Caco-2 (cell line): ENCODE measurements at places on chromosomes 12 and 14. TPM values are rescaled to one million over a fixed set of nuclear protein-coding genes. Genes with fewer than 3 reads are reported as not detected.

- DNase-seq: no peak
These were observed 161.4 kb downstream of the ADGRD1 start for GRCh38 chr12:131114942-131115584.

GRCh38 chr12:80282761-80283160 is 161.3 kb upstream of the PTPRQ start:
- no peak for DNase-seq

GRCh38 chr12:48145981-48146380 is 11.3 kb downstream of the ASB8 start:
- no peak for DNase-seq

MAGOHB gene
- 134 and 137 TPM in 2 replicates for total RNA-seq

RABGGTA gene
- total RNA-seq: 27.1 and 30.4 TPM in 2 replicates

DNA sequence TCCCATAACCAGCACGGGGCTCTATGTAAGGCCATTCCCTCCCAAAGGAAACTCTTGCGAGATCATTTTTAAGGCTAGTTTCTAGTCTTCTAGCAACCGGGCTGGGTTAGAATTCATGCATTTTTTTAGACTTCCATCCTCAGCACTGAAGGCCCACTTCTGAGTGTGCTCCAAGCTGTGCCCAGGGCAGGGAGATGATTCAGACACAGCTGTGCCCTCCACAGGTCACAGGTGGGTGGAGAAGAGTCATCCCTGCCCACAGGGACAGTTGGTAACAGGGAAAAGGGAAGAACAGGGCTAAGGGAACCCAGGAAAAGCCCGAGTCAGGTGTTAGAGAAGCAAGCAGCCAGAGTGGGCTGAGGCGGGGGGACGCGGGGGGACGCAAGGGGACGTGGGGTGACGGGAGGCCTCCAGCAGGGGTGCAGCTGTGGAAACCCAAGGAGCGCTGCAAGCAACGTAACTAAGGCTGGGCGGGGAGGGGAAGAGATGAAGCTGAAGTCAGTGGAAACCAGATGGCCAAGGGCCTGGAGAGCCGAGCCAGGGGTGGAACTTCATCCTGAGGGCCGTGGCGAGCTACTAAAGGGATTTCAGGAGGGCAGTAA is 27.2 kb upstream of the PPP2R5C start:
- no peak for DNase-seq

- no peak for DNase-seq
These were observed 6.3 kb downstream of the FLRT2 start for GRCh38 chr14:85535991-85536832.

DNA sequence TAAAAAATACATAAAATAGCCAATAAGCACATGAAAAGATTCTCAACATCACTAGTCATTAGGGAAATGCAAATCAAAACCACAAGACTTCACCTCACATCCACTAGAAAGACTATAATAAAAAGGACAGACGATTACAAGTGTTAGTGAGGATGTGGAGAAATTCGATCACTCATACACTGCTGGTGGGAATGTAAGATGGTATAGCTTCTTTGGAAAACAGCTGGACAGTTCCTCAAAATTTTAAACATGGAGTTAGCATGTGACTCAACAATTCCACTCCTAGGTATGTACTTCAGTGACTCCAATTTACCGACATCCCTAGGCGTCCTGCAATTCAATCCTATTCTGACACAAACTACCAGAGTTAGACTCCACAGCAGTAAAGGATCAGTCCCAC is 13.7 kb downstream of the TRIM9 start:
- DNase-seq: no peak

GRCh38 chr12:95126736-95127135 is 53.3 kb upstream of the NR2C1 start:
- no peak for DNase-seq

GRCh38 chr12:92614502-92614901 is 88.3 kb upstream of the PLEKHG7 start:
- DNase-seq: no peak

GRCh38 chr12:71069311-71069710 is 88.5 kb downstream of the TSPAN8 start:
- DNase-seq: no peak

GRCh38 chr12:59548930-59549329 is 46.9 kb upstream of the SLC16A7 start:
- DNase-seq: no peak

DNA sequence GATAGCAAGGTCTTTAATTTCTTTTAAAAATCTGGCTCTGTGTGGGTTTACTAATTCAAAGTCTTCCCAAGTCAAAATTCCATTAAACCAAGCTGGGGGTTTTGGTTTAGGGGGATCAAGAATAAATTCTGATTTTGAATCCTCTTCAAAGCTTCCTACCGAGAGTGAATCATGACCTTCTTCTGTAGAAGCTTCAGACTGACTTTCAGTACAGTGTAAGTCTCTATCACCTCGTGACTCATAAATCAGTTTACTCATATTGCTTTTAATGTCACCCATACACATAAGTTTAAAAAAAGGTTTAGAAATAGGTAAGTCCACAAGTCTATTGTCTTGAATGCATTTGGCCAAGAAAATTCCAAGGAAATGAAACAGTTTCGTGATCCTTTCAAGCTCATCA is 80.6 kb upstream of the STRN3 start:
- DNase-seq: no peak
